ENCODE measurements at places on chromosomes 12 and 14.

GRCh38 chr14:81153187-81153586 is 67.6 kb downstream of the GTF2A1 start:
- no peak for DNase-seq

DNA sequence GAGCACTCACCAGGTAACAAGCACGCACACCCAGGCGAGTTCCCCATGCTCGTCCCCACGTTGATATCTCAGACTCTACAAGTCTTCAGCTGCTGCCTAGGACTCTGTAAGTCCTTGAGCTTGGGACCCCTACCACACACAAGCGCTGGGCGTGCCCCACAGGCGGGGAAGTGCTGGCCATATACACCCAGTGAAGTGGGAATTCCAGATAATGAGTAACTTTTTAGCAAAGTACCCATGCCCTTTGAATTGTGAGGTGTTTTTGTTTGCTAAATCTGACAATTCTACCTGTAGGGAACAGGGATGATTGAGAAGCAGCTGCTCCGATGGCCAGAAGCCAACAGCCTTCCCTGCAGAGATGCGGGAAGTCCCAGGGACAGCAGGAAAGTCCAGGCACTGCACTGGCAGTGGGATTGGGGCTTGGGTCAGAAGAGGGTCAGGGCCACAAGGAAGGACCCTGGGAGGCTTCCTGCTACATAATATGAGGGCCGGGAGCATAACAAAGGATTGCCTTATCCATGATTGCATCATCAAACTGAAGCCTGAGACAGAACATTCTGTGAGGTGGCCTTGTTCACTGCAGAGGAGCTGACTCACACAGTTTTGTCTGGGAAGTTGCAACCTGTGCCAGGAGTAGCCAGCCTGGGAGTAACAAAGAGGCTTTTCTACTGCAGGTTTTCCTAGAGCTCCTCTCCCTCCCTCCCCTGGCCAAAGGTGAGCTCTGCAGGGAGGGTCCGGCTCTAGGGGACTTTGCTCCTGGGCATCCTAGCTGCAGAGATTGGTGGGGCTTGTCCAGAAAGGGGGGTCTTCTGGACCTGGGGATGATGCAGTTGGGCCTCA is 13.2 kb upstream of the SERPINA3 start:
- DNase-seq = peak; percentile 95

DNA sequence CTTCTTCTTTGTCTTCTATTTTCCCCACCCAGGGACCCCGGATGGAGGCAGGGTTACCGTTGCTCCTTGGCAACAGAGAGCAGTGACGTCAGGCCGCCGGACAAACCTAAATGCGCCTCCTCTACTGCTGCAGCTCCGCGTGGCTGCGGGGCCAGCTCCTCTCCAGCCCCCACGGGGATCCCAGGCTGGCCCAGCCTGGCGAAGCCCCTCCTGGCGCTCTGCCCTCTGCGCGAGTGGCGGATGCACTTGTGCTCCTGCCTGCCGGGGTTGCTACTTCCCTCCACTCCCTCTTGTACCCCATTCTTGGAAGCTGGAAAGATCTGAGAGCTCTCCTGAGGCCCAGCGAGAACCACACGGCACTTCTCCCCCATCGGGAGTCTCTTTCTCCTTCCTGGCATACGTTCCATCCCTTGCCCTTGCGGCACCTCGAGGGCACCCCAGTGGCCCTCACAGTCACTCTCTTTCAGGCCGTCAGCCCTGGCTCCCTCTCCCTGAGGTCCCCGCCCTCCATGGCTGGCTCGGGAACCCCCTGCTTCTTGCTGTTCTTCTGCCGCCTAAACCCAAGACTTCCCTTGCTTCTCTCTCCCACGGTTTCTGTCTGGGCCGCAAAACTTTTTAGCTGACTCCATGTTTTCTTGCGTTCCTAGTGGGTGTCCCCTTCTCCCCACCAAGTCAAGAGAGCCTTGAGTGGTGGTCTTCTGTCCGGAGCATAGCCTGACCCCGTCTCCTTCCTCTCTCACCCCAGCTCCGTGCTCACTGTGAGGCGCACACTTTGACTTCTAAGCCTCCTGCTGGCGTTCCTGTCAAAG is 121.7 kb downstream of the PAPOLA start:
- DNase-seq = no peak

DNA sequence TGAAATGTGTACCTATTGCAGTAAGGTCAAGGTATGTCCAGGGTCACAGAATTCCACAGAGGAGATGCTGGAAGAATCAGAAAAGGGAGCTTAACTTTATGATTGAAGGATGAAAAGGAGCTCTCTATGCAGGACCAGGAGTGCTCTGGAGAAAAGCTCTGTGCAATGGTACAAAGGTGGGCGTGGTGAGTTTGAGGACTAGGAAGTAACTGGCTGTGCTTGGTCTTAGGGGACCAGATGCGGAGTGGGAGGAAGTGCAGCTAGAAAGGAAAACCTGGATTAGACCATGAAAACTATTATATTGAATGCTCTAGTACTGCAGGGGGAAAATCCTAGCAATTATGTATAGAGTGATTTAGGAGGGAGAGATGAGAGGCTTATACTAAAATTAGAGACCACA is 56.8 kb downstream of the BTG1 start:
- DNase-seq = no peak

GRCh38 chr12:79911889-79912656 is 22.8 kb downstream of the PPP1R12A start:
- no peak for DNase-seq

DNA sequence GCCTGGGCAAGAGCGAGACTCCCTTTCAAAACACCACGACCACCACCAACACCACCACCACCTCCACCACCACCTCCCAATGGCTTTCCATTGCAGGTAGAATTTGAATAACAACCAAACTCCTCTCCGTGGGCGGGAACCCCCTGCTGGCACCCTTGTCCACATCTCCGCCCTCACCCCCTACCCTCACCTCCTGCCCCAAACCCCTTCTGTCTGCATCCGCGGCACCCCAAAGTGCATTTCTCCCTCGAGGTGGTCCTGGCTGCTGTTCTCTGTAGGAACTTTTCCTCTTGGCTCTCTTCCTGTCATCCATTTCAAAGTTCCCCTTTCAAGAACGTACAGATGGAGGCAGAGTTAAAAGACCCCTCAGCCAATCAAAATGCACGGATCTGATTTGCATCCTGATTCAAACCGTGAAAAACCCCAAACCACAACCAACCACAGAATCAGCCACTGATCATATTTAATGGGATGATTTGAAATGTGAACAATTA is 3.8 kb downstream of the SDSL start:
- DNase-seq = no peak

DNA sequence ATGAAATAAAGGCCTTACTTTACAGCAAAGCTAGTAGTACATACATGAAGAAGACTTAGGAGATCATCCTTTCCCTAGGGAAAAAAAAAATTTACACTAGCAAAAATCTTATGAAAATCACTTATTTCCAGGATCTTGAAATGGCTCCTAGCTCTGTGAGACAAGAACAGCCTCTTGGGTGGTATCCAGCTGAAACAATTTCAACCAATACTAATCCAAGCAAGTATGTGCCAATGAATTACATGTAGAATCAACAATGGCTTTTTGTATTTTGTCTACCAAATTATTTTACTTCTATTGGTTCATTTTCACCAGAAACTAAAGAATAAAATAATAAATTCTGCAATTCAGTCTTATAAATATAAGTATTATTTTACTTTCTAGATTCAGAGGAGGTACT is 2.7 kb upstream of the SLCO1A2 start:
- no peak for DNase-seq

Measured in epithelial cell of prostate (primary cell).